ENCODE measurements at places on chromosomes 3 and 15. TPM values are rescaled to one million over a fixed set of nuclear protein-coding genes. Genes with fewer than 3 reads are reported as not detected.
A peak's percentile ranks its signal among the peaks of the same experiment; 100 is the strongest.

GRCh38 chr3:100521439-100521845 is 29.0 kb downstream of the TMEM45A start:
- DNase-seq: no peak

Gene COL6A6
- total RNA-seq: not detected

DNA sequence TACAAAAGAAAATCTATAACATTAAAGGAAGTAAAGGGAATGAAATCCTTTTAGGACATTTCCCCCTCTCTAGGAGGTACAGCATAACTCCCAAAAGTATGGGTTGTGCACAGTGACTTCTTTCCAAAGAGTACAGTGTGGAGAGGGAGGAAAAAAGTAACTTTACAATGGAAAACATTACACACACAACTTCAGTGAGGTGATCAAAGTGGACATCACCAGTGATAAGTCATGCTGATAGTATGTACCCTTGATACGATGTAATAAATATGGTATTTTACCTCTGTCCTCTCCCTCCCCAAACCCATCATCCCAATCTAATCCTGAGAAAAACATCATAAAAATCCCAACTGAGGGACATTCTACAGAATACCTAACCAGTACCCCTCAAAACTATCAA is 10.8 kb downstream of the PLD1 start:
- DNase-seq: no peak

Gene QTRT2
- total RNA-seq: 29.0 TPM

DNA sequence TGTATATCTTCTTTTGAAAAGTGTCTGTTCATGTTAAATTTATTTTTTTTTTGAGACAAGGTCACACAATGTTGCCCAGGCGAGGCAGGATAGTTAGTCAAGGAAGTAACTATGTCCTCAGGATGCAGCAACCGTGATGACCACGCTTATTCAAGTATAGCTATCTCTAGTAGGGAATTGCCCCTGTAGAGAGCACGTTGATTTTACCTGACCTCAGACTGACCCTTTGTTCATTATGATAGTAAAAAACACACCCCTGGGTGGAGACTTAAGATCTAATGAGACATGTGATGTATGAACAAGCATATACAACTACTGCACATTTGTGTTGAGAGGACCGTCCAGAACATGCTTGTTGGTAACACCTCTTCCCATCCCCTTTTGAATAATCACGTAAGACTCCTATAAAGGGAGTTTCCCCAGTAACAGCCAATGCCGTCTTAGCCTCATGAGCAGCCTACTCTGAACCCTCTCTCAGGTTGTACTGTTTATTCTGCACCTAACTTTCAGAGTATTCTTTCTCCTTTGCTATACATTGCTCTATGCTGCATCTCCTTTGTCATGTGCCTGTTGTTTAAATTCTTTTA is 32.9 kb downstream of the ZNF621 start:
- DNase-seq: no peak

GRCh38 chr3:159854500-159855124 is 134.0 kb upstream of the IL12A start:
- peak; percentile 57 for DNase-seq

Gene MOBP
- not detected for total RNA-seq

DNA sequence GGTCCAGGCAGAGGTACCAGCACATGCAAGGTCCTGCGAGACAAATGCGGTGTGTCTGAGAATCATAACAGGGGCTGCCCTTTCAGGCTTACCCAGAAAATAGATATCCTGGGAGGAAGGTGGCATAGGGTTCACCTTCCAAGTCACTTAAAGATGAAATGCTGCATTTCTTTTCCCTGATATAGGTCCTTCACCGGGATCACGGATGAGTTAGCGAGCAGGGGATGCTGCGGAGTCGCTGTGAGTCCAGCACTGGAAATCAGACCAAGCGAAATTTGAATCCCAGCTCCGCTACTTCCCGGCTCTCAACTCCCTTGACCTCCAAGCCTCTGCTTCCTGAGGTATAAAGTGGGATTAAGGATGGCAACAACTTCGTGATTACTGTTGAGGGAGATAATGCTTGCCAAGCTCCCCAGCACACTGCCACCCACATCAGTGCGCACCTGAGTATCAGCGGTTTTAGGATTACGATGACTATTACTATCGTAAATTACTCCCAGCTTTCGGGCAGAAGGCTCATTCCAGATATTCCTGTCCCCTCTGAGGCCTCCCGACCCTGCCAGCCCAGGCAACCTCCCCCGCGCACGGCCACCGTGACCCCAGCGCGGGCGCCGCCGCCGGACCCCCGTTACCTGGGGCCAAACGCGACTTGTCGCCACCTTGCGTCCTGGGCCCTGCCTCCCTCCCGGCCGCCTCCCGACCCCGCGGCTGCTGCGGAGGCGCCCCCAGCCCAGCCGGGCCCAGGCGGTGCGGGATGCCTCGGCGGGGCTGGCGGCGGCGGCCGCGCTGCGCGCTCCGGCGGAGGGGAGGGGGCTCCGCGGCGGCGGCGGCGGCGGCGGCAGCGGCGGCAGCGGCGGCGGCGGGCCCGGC is 589 bp upstream of the GPR27 start:
- no peak for DNase-seq

DNA sequence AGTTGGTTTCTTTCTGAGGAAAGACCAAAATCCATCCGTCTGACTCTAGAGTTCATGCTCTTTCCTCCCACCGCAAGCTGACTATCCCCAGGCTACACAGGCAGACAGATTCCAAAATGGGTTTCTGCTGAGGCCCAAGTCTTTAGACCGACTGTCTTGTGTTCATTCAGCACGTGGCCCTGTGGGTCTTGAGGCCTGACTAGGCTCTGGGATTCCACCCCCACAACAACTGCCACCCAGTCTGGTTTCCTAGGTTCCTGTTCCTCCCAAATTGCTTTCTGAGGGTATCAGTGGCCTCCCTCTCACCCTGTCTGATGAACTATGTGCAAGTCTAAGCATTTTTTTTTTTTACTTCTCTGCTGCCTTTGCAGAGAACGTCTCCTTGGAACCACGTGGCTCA is 67.7 kb downstream of the CYP19A1 start:
- DNase-seq: no peak

GRCh38 chr15:98443526-98443925 is 204.8 kb upstream of the IGF1R start:
- DNase-seq: no peak

Gene DCLK3
- 0.45 TPM for total RNA-seq

Gene SNRPA1
- 32.1 TPM for total RNA-seq

- no peak for DNase-seq
These were observed 61.3 kb downstream of the ERC2 start for GRCh38 chr3:56406826-56407515.

DNA sequence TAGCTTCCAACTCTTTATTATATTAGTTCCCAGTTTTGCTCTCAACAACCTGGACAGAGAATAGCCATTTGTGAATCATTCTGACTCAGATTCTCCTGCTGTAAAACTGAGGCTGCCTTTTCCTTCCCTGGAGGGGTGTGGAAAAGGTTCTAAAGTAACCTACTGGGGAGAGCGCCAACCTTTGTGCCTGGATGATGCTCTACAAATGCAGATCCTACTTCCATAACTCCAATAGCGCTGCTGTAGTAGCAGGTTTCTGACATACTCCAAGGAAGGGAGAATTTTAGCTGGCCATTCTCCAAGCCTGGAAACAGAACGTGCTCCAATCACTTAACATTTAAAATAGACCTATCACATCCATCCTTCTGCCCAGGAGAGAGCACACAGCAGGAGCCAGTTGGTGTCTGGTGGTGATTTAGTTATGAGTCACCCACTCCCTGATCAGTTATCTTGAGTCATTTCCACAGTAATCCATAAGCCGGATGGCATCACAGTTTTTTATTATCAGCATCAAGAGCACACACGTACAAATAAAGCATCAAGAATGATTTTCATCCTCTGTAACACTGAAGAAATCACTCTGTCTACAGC is 38.3 kb downstream of the MYH15 start:
- DNase-seq: peak; percentile 26

Gene LRRC2
- 4.6 TPM for total RNA-seq

Gene FBXO40
- under 0.01 TPM for total RNA-seq

Measured in stomach (tissue), 19 donors.